ENCODE measurements at places on chromosomes 1 and 21.

GRCh38 chr1:22105611-22106207, 37.2 kb downstream of the WNT4 start:
- no peak for DNase-seq

- DNase-seq: no peak
Observed at GRCh38 chr1:3166206-3166918, 97.4 kb downstream of the PRDM16 start.

DNA sequence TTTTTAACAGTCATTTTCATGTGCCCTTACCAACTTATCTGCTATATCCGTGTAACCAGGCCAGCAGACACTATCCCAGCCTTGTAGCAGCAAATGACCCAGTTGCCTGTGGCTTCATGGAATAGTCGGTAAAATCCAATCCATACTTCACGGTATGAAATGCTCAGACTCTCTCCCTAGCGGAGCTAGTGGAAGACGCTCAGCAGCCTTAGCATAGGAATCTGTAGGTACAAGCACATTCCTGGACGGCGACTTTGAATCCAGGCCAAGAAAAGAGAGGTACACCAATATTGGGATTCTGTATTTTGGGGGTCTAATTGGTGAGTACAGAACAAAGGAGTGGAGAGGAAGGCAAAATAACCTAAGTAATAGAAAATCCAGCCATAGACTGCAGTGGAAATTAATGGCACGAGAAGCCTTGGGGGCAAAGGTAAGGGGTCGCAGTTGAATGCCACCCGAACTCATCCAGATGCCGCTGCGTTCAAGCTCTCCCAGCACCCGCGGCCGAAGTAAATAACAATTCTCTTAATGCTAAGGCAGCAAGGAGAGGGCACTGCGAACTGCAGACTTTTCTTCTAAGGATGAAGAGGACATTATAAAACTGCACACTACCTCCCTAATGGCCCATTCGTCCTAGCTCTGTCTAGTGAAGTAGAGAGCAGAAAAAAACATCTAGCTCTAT, 17.7 kb upstream of the TBX15 start:
- no peak for DNase-seq

- no peak for DNase-seq
Observed at GRCh38 chr1:55129194-55129728, 85.9 kb downstream of the USP24 start.

- no peak for DNase-seq
Observed at GRCh38 chr1:208917281-208917680, 666.2 kb upstream of the CAMK1G start.

DNA sequence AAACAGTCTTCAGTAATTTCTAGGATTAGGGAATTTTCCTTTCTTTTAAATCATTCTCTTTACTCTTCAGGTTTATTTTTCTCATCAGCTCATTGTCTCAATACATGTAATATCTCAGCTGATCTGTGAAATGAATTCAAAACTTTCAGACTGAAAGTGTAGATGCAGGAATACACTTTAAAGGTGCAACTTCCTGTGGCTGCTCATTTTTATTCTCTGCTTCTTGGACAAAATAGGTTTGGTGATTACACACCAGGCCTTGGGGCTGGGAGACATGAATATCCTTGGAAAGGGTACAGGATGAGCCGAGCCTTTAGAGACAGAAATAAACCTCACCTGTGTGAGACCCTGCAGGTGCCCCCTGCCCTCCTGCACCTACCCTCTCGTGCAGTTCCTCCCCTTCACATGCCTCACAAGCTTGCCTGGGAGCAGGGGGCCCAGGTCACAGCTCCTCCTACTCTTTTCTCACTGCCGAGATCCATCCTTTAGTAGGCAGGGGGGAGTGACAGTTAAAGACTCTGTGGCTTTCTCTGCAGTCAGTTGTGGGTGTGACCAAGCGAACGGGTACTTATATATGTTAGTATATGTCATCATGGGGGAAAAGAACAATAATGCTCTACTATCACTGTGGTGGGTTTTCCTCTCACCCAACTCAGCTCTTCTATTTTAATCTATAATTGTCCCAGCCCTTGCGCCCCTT, 23.6 kb downstream of the XCL2 start:
- no peak for DNase-seq

- DNase-seq: no peak
Observed at GRCh38 chr21:43902441-43902840, 37.4 kb downstream of the AGPAT3 start.

GRCh38 chr1:174990382-174990999, 9.3 kb upstream of the CACYBP start:
- DNase-seq: no peak

DNA sequence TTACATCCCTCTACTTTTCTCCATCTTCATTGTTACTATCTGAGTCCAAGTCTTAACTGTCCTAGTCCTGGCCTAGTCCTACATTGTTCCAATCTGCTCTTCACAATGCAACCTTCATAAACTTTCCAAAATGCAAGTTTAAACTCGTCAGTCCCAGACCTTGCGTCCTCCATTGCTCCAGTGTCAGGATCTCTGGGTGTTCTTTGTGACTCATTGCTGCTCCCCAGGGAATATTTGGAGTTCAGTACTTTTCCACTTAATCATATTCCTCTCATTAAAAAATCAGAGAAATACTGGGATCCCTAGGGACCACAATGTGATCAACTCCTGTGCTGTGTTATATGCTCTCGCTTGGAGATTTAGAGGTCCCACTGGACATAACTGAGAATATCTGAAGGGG, 18.0 kb upstream of the KPRP start:
- DNase-seq: no peak

Measured in esophagus squamous epithelium (tissue), 5 donors.